Type B pancreatic cell (in vitro differentiated cells): ENCODE measurements at places on chromosomes 6 and 20. TPM values are rescaled to one million over a fixed set of nuclear protein-coding genes. Genes with fewer than 3 reads are reported as not detected.
A peak's percentile ranks its signal among the peaks of the same experiment; 100 is the strongest.

DNA sequence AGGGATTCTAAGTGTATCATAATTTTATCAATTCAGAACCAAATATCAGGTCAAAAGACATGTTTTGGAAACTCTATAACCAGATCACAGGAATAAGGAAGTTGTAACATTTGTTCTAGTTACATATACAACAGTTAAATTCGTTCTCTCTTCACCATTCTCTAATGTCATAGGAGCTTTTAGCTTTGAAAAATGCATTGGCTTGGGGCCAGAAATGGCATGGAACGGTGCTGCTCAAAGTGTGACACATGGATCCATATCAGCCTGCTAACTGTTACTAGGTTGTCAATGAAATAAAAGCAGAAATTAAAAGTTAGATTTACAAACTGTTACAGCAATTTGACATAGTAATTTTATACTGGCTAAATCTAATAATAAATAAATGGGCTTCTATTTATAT, 120.3 kb downstream of the LCA5 start:
- no peak for DNase-seq

DNA sequence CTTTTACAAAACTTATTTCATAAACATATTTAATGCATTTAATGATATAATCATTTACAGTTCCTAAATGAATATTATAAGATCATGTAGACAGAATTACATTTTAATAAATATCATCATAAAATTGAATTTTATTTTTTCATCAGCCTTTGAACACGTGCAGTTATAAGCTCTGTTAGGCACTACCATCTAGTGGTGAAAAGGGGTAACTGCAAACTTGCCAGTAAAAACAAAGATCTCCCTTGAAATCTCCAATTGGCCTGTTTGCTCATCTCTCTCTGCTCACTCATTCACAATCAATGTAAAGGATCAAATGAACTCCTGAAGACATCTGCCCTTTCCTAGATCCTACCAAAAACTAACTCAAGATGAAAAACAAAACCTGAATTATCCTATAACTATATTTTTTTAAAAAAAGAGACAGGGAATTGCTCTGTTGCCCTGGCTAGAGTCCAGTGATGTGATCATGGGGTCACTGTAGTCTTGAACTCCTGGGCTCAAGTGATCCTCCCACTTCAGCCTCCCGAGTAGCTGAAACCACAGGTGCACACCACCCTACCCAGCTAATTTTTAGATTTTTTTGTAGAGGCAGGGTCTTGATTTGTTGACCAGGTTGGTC, 31.7 kb downstream of the SAMHD1 start:
- no peak for DNase-seq

DNA sequence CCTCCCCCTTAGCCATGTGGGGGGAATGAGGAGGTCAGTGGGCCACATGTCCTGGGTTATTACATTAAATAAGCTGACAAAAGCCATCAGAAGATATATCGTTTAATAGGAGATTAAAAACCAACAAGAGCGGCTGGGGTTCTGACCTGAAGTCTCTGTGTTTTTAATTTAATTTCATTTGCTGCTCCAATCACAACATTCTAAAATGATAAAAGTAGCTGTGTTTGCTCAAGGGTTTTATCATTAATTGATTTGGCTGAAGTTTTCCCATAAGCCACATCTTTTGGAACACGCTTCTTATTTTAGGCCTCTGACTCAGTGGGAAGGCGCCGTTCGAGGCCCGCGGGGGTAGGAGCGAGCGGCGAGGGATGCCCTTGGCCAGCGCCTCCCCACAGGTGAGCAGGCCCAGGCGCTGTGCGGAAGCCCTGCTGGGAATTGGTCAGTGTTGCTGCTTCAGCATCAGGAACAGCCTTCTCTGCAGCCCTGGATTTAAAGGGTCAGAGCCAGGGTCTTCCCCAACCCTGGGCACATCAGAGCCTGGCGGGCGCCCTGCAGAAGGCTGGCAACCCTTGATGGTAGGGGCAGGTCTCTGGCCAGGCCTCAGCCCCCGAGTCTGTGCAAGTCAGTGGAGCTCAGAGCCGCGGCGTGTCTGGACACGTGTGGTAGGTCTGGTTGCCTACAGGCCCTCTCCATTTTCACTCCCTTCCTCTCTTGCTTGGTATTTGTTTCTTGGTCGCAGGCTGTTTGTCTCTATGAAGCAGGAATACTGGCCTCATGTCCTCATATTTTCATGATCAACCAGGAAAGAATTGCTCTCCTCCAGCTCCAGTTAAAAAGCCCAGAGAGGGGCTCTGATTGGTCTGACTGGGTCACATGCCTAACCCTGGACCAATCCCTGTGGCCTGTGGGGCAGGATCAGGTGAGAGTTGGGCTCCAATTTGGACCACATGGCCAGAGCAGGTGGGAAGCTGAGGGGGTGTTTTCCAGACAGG, 30.9 kb upstream of the MLN start:
- DNase-seq = no peak

DNA sequence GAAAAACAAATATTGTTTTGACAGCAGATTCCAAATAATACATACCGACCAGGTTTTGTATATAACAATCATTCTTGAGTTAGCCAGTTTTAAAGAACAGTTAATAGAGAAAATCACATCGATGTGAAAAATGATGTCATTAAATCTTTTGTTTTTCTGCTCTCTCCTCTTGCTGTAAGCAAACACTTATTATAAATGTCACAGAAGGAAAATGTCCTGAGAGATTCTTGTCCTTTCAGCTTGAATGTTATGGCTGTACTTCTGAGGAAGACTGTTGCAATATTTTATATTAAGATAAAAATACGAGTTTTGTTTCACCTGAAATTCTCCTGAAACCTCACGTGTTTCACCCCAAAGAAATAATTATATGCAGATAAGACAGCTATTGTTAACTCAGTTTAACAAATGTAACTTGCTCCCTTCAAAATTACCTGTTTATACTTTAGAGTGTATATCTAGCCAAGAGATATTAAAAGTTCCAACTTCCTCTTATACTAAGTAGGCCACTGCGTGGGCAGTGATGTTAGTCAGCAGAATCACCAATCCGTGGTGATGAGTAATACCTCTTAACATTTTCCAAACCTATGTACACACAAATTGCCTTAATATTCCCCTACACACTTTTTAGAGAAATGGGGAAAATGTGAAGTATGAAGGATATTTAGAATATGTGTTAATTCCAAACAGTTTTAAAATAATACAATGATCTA, 1111.4 kb upstream of the CITED2 start:
- DNase-seq = no peak

GRCh38 chr6:617456-618100, 39.3 kb downstream of the HUS1B start:
- no peak for DNase-seq

DNA sequence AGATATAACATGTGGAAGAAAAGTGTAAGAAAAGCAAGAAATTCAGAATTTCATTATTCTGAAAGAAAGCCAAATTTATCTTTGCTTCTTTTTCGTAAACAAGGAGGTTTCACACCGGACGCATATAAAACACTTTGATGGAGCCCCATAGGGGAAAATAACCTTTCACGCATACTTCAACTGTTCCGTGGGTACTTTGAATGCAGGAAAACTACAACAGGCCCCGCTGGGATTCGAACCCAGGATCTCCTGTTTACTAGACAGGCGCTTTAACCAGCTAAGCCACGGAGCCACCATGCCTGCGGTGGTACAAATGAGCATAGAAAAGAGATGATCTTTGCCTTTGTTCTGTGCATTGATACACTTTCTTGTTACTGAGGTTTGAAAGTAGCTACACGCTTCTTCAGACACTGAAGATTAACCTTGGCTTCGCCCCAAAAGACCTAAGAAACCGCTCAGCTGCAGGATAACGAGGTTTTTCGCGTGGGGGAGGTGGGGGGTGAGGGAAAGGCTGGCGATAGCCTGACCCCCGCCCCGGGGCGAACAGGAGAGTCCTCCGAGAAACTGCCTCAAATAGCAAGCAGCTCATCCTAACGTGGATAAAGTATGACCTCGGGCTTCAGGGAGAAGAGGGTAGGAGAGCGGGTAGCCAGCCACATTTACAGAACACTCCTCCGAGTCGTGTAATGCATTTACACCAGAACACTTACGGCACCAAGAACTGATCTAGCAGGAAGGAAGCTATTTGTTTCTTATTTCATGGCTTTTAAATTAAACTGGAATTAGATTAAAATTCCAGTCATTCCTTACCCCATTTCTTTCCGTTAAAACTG, 5.3 kb upstream of the HMGN4 start:
- peak; percentile 92 for DNase-seq

- DNase-seq = no peak
Observed at GRCh38 chr6:41058783-41059181, 5.8 kb downstream of the APOBEC2 start.

- DNase-seq = no peak
Observed at GRCh38 chr6:87408721-87409155, 966 bp downstream of the CFAP206 start.

DNA sequence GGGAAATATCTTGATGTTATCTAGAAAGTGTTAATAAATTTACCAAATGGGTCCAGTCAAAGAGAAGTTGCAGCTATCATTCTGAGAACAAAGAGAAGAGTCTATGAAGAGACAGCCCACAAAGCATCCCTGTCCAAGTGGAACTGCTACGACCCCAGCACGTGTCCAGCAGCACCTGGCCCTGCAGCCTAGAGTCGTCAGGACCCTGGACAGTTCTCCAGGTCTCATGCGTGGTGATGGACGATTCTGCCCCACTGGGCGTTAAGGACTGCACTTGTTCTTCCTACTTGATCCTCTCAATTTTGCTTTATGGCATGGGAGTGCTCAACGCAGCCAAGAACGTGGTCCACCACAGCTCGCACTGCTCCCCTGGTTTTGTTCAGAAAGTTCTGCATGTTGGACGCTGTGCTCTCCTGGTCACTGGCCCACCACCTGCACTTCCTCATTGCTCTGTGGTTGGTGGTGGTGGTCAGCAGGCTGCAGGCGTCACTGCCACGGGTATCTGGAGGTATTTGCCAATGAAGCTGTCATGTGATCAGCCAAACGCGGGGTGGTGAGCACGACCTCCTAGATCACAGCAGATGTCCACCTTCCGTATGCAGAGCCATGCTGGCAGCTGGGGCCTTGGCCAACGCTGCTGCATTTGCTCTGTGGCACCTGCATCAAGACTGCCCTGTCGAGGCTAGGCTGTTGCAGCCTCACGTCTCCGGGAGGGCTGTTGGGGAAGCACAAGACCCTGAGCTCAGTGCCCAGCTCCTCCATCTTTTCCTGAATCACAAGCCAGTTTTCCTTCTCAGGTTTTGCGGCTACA, 356.4 kb downstream of the CDH4 start:
- DNase-seq = no peak

- no peak for DNase-seq
Observed at GRCh38 chr6:114155763-114156162, 184.8 kb upstream of the HDAC2 start.

GRCh38 chr6:37618916-37619590, 78.6 kb downstream of the MDGA1 start:
- DNase-seq = no peak

DNA sequence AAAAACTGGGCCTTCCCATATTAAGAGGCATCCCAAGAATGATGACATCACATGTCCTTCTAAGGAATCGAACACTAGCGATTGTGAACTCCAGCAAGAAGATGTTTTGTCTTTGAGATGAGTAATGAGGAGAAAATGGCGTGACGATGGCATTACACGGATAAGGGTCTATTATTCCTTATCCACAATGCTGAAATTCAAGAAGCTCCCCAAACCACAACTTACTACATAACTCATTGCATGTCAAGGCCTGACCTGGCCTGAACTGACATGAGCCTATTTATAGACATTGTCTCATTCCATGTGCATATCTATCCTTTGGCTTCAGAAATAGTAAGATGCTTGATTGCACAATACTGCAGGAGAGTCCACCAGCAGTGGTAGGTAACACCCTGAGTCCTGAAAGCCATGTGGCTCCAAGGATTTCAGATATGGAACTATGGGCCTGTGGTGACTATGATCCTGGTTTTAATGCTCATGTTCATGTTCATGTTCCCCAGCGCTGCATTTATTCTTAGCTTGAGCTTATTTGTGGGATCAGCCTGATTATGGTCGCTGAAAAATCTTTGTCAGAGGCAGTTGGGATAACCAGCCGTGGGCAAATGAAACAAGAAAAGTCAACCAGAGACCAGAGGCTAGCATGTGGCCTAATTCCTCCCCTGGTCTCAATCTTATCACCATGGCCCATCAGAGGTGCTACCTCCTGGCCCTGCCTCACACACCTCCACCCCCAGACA, 183.2 kb upstream of the JARID2 start:
- no peak for DNase-seq

GRCh38 chr6:106334646-106335448, 9.3 kb upstream of the ATG5 start:
- no peak for DNase-seq

DNA sequence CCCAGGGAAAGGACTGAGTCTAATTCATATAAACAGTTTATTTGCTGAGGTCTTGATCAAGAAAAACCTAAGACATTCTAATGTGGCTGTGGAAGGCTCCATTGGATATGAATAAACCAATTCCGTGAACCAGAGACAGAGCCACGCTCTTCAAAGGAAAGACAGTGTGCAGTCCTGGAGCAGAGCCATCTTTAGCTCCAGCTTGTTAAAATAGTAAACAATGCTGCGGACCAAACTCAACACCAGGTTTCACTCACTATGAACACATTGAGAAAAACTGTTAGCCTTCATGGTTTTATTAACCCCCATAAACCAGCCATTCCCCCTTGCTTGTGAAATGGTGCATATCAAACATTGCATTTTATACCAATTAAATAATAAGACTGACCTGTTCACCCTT, 61.9 kb downstream of the COL9A1 start:
- DNase-seq = no peak

DNA sequence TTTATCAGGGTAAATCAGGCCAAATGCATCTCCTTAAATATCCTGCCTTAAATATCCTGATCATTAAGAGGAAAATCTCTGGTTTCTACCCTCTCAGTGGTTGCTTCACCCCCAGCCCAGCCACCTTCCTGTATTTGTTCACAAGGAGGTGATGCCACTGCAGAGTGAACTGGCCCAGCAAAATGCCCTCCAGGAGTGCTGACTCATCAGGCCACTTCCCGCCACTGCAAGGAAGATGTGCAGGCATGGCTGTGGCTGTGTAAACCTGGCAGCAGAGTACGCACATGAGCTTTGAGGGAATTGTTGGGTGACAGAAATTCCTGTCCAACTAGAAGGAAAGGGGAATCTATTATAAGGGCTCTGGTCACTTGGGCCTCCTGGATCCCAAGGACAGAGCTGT, 13.8 kb downstream of the NQO2 start:
- no peak for DNase-seq

- no peak for DNase-seq
Observed at GRCh38 chr6:143732536-143732935, 54.8 kb downstream of the PHACTR2 start.

DNA sequence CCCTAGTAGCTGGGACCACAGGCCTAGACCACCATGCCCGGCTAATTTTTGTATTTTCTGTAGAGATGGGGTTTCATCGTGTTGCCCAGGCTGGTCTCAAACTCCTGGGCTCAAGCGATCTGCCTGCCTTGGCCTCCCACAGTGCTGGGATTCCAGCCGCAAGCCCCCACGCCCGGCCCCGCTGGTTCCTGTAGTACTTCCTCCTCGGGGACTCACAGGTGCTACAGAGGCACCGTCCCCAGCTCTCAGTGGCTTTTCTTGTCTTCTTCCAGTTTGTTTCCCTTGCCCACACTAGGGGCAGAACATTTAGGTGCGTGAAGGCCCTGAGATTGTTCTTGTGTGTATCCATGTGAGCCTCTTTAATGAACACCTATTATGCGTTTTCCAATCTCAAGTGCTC, 773 bp upstream of the ZBP1 start:
- DNase-seq = peak; percentile 51

Gene SLC17A2
- total RNA-seq = 0.21 TPM in 1 of 2 replicates, not detected in the other

Gene PCK1
- total RNA-seq = 2.3 and 4.7 TPM in 2 replicates

Gene STMND1
- 0.43 and 2.2 TPM in 2 replicates for total RNA-seq

Gene NRN1
- total RNA-seq = 0.48 and 6.3 TPM in 2 replicates

Gene MATN4
- 0.75 TPM in 1 of 2 replicates, not detected in the other for total RNA-seq

Gene C6orf58
- total RNA-seq = 0.63 TPM in 1 of 2 replicates, not detected in the other

Gene MLN
- 0.65 and 4.6 TPM in 2 replicates for total RNA-seq

Gene ZSCAN16
- total RNA-seq = 8.9 and 12.1 TPM in 2 replicates

Gene ATP6V1G2
- total RNA-seq = 1.6 and 5.9 TPM in 2 replicates
